ENCODE measurements at places on chromosomes 7 and 10.

GRCh38 chr7:143504215-143504936, 26.7 kb downstream of the TAS2R41 start:
- peak; percentile 75 for DNase-seq

GRCh38 chr10:29922892-29923291, 136.5 kb downstream of the JCAD start:
- no peak for DNase-seq

DNA sequence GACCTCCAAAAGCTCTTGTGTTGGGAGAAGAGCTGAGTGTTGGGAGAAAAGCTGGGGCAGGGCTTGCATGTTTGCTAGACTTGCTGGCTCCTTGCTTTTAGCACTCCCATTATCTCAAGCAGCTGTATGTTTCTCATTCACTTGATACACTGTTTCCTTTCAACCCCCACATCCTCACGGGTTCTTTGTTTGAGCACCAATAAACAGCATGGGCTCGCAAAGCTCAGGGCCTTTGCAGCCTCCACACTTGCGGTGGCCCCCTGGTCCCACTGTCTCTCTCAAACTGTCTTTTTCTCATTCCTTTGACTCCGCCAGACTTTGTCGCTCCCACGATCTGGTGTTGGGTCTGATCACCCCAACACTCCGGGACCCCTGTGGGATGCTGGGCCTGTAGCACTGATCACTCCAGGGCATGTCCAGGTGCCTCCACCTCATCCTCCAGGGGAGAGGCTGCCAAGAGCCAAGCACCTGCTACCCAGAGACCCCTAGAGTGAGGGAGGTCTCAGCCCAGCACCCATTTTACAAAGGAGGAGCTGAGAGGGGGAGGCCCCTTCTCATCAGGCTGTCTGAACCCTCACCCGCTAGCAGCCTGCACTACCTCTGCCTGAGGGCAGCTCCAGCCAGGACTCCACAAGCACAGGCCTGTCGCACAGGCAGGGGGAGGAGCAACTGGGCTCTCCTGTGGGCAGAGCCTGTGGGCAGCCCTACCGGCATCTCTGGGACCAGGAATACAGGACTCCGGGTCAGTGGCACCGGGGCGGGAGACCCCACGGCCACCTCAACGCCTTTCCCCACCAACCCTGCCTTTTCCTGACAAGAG, 49.1 kb upstream of the MSMB start:
- DNase-seq = no peak

- peak; percentile 61 for DNase-seq
Observed at GRCh38 chr7:106613848-106614560, 47.0 kb downstream of the CCDC71L start.

DNA sequence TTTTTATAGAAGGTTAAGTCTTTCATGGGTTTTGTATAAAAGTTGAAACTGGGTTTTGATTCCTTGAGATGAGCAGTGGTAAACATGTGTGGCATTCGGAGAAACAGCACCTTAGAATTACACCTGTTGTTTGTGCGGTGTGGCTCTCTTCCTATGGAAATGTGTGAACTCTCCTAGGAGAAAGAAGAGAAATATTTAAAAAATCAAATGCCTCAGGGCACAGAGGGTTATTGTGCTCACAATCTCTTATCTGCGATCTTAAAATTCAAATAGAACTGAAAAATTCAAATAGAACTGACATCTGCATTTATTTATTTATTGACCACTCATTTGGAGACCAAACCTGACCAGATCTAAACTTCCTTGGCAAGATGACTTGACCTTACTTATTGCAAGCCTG, 18.1 kb upstream of the NRP1 start:
- no peak for DNase-seq

DNA sequence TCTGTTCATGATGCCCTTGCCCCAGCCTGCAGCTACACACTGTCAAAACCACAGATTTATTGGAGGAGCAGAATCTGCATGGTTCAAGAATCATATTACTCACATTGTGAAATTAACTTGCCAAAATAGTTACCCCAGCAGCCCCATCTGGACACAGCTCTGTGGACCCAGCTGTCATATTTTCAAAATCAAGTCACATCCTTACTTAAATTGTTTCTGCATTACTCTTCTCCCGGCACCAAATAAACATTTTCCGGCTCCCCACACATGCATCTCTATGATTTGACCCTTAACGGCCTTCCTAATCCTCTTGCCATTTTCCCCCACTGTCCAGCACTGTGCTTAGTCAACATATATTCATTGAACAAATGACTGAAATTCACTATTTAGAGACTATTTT, 43.8 kb upstream of the GPR26 start:
- DNase-seq = peak; percentile 24

GRCh38 chr7:47402941-47403866, 178.7 kb downstream of the TNS3 start:
- DNase-seq = no peak

DNA sequence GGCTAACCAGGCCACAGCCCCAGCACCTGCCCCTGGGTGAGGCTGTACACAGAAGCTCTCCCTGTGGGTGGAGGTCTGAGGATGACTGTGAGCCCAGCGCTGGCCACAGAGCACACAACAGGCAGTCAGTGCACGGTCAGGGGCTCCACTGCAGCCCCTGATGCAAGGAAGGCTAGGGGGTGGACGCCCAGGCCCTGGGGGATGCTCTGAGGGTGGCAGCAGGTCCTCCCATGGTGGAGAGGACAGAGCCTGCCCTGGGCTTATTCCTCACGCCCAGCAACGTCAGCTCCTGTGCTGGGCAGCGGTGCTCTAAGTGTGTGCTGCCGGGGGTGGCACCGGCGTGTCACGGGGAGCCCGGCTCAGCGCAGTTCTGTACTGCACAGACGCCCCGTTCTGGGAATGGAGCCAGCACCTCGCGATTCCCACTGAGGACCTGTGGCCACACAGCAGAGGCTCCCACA, 223.2 kb downstream of the MAD1L1 start:
- DNase-seq = no peak

- peak; percentile 50 for DNase-seq
Observed at GRCh38 chr10:659688-660141, 29.8 kb downstream of the DIP2C start.

GRCh38 chr10:79404231-79404609, 41.2 kb downstream of the ZCCHC24 start:
- DNase-seq = peak; percentile 45

DNA sequence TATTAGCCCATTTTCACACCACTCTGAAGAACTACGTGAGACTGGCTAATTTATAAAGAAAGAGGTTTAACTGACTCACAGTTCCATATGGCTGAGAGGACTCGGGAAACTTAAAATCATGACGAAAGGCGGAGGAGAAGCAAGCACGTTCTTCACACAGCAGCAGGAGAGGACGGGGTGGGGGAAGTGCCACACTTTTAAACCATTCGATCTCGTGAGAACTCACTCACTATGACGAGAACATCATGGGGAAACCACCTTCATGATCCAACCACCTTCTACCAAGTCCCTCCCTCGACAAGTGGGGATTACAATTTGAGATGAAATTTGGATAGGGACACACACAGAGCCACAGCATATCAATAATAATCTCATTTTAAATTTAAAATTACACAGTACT, 80.2 kb downstream of the VWDE start:
- DNase-seq = no peak

- DNase-seq = no peak
Observed at GRCh38 chr10:107427016-107427415, 262.5 kb upstream of the SORCS1 start.

- peak; percentile 90 for DNase-seq
Observed at GRCh38 chr7:128304212-128304611, 39.5 kb downstream of the RBM28 start.

- peak; percentile 25 for DNase-seq
Observed at GRCh38 chr10:91681361-91682276, 48.7 kb upstream of the PPP1R3C start.

DNA sequence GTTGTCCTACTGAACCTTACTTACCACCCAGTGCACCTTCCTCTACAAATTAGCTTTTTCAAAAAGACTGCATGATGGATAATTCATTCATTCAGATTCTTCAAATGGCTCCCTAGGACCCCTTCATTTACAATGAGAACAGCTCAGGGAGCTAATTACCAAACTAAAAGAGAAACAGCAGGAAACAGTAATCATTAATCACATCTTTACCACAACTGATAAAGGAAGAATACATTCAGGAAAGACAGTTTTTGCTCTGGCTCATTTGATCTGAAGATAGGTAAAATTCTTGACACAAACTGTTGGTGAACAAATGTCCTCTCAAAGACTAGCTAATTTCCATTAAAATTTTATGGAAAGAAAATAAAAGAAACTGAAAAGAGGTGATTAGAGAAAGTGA, 1652.7 kb upstream of the LRRTM3 start:
- DNase-seq = no peak

DNA sequence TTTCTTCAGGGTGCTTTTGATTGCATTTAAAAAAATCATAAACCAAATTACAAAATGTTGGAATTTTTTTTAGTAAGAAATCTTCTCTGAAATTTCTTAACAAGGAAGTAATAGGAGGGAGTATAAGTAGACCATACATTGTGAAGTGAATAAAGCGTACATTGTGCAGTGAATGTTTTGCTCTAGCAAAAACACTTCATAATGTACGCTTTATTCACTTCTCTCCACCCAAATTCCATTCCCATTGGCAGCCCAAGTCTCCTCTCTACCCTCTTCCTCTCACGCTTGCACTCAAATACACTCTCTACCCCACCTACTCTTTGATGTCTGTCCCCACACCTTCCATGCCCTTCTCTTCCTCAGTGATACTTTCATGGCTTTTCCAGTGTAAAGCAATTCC, 241.0 kb downstream of the PPP1R3A start:
- DNase-seq = no peak

- no peak for DNase-seq
Observed at GRCh38 chr7:119090851-119091250, 866.3 kb downstream of the ANKRD7 start.

GRCh38 chr10:124658591-124659242, 85.5 kb downstream of the FAM53B start:
- no peak for DNase-seq

DNA sequence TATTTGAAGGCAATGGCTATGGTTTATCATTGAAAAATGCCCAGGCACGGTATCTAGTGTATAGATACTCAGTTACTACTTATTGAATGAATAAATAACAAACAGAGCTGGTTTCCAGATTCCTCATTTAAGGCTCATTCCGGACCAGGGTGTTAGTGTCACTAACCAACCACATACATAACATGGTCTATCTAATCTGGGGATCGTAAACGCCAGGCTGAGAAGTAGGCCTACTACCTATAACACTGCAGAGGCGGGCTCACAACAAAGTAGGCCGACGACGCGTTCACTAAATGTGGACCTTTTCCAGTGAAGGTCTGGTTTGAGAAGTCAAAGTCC, 423 bp downstream of the LSM5 start:
- no peak for DNase-seq

DNA sequence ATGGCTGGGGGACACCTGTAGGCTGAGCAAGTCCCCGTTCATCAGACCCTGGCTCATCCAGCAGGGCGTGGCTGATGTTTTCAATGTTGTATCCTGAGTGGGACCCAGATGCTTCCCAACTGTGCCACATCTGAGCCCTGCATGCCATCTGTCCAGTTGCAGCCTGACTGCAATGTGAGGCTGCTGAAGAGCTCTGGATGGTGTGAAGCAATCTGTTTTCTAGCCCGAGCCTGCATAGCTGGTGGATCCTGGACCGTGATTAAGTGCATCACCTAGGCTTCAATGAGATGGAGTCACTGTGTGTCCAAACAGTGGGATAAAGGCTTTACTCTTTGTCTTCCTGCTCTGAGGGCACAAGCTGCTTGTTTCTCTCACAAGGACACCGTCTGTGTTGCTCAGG, 99.8 kb downstream of the TCF7L2 start:
- DNase-seq = no peak

- DNase-seq = no peak
Observed at GRCh38 chr7:42125321-42125720, 111.7 kb downstream of the GLI3 start.
